A549 treated with DMSO at 1 μM for 4 hours (cell line): ENCODE measurements at places on chromosomes 11 and 22. TPM values are rescaled to one million over a fixed set of nuclear protein-coding genes. Genes with fewer than 3 reads are reported as not detected.

Gene OR10A2
- not detected in 5 replicates for total RNA-seq

Gene IL18
- 79.1 to 106 TPM (median 98.4 TPM) in 5 replicates for total RNA-seq

Gene CARD18
- total RNA-seq: not detected in 5 replicates

Gene SPDYC
- not detected in 5 replicates for total RNA-seq

Gene OR51E1
- total RNA-seq: not detected in 5 replicates

Gene SYT8
- 0.06 to 0.22 TPM in 2 of 5 replicates, not detected in the others for total RNA-seq

Gene OR4C45
- total RNA-seq: not detected in 5 replicates

Gene KRTAP5-11
- not detected in 5 replicates for total RNA-seq

Gene OR8H3
- total RNA-seq: not detected in 5 replicates

Gene HEPACAM
- total RNA-seq: not detected in 5 replicates

Gene KREMEN1
- total RNA-seq: 2.5 to 4.3 TPM (median 3.9 TPM) in 5 replicates

Gene GP1BB
- total RNA-seq: 0.73 to 1.7 TPM (median 1.2 TPM) in 5 replicates

Gene OR8G5
- total RNA-seq: not detected in 5 replicates

Gene GSTT2
- total RNA-seq: not detected in 5 replicates

Gene EFCAB6
- 0.33 to 0.49 TPM (median 0.46 TPM) in 5 replicates for total RNA-seq

Gene FOLR1
- 0.10 to 0.11 TPM in 2 of 5 replicates, not detected in the others for total RNA-seq

Gene SAA2
- not detected in 5 replicates for total RNA-seq

Gene PRR33
- total RNA-seq: not detected in 5 replicates

Gene MMP12
- total RNA-seq: 0.05 to 0.18 TPM (median 0.06 TPM) in 4 of 5 replicates, not detected in the other

Gene FOXR1
- not detected in 5 replicates for total RNA-seq

Gene DDB1
- 161 to 182 TPM (median 172 TPM) in 5 replicates for total RNA-seq

Gene KRTAP5-2
- total RNA-seq: not detected in 5 replicates

Gene GDPD4
- total RNA-seq: not detected in 5 replicates

Gene PAX6
- total RNA-seq: 1.1 to 2.0 TPM (median 1.6 TPM) in 5 replicates

Gene PATE2
- total RNA-seq: not detected in 5 replicates

Gene TSSC4
- 45.9 to 81.0 TPM (median 67.4 TPM) in 5 replicates for total RNA-seq

Gene LIF
- total RNA-seq: 31.4 to 46.6 TPM (median 42.4 TPM) in 5 replicates

Gene SCN4B
- total RNA-seq: 0.02 to 0.06 TPM (median 0.05 TPM) in 5 replicates

Gene APIP
- 23.8 to 27.5 TPM (median 24.2 TPM) in 5 replicates for total RNA-seq

Gene SLC35C1
- total RNA-seq: 28.2 to 31.8 TPM (median 29.5 TPM) in 5 replicates

Gene UBQLN3
- total RNA-seq: not detected in 5 replicates

Gene PIWIL4
- total RNA-seq: 0.15 to 0.44 TPM (median 0.21 TPM) in 4 of 5 replicates, not detected in the other

Gene SCGB1D2
- total RNA-seq: not detected in 5 replicates

Gene UCP3
- total RNA-seq: 0.70 to 2.4 TPM (median 1.4 TPM) in 5 replicates

Gene SAA4
- not detected in 5 replicates for total RNA-seq

Gene MS4A6E
- not detected in 5 replicates for total RNA-seq

Gene RIMBP3C
- total RNA-seq: 0.13 to 0.39 TPM (median 0.23 TPM) in 5 replicates

Gene TMPRSS4
- 0.13 TPM in 1 of 5 replicates, not detected in the others for total RNA-seq

Gene RASL10A
- 0.10 to 0.46 TPM (median 0.28 TPM) in 4 of 5 replicates, not detected in the other for total RNA-seq

Gene NRXN2
- total RNA-seq: 0.13 to 1.1 TPM (median 0.34 TPM) in 5 replicates

Gene ACTN3
- 0.02 to 0.08 TPM (median 0.05 TPM) in 3 of 5 replicates, not detected in the others for total RNA-seq

Gene IGF2
- 1.4 to 2.3 TPM (median 1.9 TPM) in 5 replicates for total RNA-seq

Gene SEPTIN3
- total RNA-seq: 1.2 to 1.7 TPM (median 1.3 TPM) in 5 replicates

Gene SCGB2A2
- not detected in 5 replicates for total RNA-seq

Gene NXPE2
- total RNA-seq: not detected in 5 replicates

Gene BBOX1
- not detected in 5 replicates for total RNA-seq

Gene TUBA8
- total RNA-seq: 0.52 to 0.91 TPM (median 0.74 TPM) in 5 replicates

Gene CHRDL2
- 3.4 to 5.0 TPM (median 4.5 TPM) in 5 replicates for total RNA-seq

Gene OR4X1
- not detected in 5 replicates for total RNA-seq
